Activated naive CD4-positive, alpha-beta T cell treated with anti-CD3 and anti-CD28 coated beads, Interleukin-2, amount 10 ng/mL, durations not matched to agents 7 days and 5 days (primary cell): ENCODE measurements at places on chromosomes 13 and 19.

DNA sequence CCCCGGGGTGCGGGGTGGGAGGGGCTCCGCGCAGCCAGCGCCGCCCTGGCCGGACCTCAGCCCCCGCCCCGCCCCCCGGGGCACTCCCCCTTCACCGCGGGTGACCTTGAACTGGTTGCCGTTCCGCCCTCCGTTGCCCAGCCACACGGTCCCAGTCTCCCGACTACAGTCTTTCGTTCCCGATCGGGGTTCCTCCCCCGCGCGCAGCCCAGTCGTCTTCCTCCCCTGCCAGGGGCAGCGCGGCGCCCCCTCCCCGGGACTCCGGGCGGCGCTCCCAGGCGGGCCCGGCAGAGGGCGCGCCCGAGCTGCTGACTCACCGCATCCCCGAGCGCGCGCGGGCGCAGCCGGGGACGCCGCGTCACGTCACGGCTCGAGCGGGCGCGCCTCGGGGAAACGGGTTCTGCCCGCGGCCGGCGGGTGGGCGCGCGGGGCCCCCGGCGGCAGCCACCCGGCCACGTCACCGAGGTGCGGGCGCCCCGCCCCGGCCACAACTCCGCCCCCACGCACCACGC lies 459 bp downstream of the MIDN start:
- peak; percentile 82 for DNase-seq

- peak; percentile 32 for DNase-seq
Observed at GRCh38 chr19:41261474-41262190, 2.5 kb upstream of the HNRNPUL1 start.

DNA sequence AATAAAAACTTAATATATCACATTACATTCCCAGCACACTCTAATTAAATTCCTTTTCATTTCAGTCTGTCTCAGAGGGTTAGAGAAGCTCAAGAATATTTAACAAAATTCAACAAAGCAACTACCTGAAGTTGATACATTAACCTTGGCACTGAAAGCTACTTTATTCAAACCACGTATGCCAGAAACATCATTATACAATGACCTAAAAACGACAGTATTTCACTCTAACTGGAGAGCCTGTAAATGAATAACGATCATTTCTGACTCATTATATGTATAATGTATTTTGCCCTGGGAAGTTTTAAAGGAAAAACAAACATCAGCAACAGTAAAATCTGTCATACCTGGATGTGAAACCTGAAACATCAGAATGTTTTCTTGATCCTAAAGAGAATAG lies 270.1 kb downstream of the SLITRK5 start:
- DNase-seq, result no peak

- no peak for DNase-seq
Observed at GRCh38 chr13:44447783-44448321, 74.2 kb downstream of the SERP2 start.

DNA sequence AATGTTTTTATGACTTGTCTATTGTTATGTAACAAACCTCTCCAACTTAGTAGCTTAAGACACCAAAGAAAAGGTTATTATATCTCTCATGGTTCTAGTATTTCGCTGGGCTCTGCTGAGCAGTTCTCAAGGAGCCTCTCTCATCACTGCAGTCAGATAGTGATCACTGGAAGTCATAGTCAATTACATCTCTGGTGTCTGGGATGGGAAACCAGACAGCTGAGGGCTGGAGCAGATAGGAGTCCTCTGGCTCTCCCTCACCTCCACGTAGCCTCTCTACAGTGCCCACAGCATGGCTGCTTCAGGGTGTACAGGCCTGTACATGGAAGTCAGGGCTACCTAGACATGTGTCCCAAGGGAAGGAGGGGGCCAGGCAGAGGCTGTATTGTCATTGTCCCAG lies 507.5 kb downstream of the MYO16 start:
- no peak for DNase-seq

DNA sequence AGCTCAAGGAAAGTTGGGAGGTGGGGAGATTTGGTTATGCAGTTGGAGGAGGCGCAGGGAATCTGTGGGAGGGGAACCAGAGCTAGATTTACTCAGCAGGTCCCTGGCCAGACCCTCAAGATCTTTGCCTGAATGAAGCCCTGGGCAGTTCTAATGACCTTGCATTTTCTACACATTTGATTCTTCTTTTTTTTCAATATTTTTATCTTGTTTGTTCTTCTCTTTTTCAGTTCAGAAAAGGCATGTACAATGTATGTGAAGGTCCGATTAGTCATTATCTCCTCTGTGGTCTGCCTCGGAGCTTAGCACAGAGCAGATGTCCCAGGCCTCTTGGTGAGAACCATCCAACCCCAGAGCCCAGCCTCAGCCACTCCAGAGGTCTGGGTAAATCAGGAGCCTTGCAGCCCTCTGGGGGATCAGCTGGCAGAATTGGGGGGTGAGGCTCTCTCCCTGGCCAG lies 24.2 kb downstream of the SERP2 start:
- DNase-seq, result no peak

DNA sequence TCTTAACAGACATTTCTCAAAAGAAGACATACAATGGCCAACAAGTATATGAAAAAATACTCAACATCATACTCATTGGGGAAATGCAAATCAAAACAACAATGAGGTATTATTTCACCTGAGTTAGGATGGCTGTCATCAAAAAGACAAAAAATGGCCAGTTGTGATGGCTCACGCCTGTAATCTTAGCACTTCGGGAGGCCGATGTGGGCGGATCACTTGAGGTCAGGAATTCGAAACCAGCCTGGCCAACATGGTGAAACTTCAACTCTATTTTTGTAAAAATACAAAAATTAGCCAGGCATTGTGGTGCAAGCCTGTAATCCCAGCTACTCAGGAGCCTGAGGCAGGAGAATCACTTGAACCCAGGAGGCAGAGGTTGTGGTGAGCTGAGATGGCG lies 22.0 kb downstream of the CEACAM16 start:
- no peak for DNase-seq

DNA sequence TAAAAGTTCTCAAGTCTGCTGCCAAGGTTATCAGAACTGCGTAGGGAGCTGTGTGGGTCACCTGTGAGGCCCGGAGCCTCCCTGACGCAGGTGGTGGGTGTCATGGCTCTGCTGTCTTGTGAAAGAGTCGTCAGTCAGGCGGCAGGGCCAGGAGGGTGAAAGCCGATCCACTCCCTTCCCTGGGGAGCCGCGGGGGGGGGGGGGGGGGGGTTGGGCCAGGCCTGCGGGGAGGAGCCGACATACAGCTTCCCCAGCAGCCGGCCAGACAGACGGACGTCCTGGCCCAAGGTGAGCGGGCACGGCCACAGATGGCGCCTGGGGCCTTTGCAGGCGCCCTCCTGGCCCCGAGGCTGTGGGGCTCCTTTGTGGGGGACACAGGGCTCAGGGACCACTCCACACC lies 12.4 kb downstream of the SBNO2 start:
- no peak for DNase-seq

DNA sequence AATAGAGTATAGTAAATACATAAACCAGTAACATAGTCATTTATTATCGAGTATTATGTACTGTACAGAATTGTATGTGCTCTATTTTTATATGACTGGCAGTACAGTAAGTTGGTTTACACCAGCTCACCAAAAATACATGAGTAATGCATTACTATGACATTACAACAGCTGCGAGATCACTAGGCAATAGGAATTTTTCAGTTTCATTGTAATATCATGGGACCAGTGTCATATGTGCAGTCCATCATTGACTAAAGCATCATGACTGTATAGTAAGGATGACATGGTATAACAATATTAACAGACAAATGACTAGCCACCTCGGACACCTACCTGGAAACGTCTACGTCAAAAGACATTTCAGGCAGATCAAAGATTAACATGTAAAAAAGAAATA lies 33.6 kb downstream of the ATP7B start:
- no peak for DNase-seq

DNA sequence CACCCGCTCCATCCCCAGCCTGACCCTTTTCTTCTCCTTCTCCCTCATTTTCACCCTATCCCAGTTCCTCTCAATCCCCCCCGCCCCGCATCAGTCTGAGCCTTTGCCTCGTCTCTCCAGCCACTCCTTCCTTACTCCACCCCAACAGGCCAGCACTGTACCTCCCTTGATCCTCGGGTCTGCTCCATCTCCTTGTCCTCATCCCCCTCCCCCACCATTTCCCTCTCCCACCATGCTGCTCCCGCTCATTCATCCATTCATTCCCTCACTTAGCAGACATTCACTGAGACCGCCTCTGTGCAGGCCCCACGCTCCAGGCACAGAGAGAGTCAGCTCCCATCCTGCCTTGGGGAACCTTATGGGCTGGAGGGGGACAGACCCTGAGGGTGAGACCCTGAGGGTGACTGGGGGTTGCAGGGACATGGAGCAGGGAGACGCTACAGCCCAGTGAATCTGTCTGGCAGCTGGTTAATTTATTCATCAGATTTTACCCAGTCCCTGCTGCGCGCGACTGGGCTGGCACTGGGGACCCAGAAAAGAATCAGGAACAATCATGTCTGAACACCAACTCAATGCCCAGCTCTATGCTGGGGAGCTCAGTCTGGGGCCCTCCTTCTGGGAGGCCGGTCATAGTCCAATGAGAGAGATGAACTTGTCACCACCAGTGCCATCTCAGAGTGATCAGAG lies 881 bp downstream of the ARHGAP33 start:
- no peak for DNase-seq

DNA sequence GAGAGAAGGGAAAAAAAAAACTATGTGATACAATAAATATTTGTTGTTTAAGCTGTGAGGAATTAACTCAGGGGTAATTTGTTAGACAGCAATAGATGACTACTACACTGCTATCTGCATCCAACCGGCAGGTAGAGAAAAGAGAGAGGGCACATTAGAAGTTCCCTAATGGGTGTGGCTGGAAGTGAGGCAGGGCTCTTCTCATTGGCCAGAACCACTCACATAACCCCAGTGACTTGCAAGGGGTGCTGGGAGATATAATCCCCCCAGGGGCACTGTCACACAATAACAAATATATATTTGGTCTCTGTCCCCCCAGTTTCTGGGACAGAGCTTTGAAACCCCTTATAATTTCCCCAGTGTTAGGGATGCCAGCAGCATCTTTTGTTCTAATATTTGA lies 24.3 kb downstream of the FGF21 start:
- no peak for DNase-seq

- no peak for DNase-seq
Observed at GRCh38 chr19:54459282-54460229, 4.0 kb downstream of the LENG9 start.

DNA sequence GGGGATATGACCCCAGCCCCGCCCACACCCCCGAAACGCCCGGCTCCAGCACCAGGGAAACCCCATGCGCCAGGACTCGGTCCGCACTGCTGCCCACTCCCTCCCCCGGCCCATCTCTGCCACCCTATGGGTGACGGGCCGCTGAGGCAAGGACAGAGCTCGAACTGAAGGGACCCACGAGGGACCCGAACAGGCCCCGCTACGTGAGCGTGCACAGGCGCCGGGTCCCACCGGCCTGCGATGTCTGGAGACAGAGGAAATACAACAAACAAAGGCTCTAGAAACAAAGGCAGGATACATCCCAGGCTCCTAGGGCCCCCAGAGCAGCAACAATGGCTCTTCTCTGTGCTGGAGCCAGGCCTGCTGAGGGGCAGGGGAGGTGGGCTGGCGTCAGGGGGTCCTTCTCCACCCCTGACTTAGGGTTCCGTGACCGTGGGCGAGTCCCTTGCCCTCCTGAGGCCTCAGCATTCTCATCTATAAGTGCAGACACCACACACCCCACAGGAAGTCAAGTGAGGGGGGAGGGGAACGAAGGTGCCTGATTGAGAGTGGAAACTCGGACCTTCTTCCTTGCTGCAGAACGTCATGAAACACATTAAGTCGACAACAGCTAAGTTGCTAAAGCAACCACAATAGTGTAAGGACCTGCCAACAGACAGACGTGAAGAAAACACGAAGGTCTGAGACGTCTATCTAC lies 3.1 kb downstream of the ABHD17A start:
- DNase-seq, result peak; percentile 86

DNA sequence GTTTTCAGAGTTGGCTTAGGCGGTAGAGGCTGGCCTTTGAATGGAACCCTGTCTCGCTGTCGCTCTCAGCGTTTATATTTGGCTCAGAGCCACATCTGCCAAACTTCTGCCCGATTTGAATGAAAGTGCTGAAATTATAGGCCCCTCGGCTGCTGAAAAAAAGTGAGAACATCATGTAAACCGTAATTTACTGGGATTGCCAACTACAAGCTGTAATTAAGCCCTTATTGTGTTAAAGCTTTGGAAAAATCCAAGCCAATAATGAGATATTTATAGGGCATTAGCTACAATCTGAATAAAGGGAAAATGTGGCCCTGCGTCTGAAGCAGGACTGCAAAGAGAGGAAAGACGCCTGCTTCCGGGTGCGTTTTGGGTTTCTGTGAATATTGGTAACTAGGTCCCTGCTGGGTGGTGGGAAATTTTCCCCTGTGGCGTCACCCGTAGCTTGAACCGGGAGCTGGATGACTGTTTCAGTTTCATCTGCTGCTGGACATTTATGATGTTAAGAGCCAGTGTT lies 9.9 kb downstream of the DNM2 start:
- DNase-seq, result no peak

DNA sequence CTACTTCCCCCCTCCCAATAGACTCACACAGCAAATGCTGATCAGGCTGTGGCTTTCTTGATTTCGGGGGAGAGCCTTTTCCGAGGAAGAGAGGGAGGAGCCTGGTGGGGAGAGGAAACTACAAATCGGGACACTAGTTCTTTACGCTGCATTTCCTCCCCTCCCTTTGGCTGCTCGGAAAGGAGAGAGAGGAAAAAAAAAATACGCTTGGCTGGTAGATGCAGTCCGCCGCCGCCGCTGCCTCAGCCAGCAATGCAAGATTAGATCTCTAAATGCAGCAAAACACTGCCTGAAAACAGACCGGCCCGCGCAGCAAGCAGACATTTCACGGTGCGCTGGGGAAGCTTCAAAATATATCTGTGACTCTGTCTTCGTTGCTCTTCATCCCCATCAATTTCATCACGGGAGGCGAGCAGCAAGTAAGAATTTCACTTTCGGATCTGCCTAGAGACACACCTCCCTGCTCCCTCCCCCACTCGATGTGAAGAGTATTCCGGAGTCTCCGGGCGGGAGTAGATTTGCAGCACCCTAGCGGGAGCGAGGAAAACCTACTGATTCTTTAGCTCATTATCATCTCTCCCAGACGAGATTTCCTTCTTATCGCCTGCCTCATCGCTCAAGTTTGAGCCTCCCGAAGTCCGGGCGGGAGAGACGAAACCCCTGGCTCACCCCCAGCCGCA lies at the start of gene PCDH17:
Gene PCDH17 (plus strand): TSS at position 149 of the 680 bp plus-strand sequence. CDS start 803 bp downstream, outside the sequence.
- DNase-seq, result peak; percentile 38

- DNase-seq, result no peak
Observed at GRCh38 chr13:106276876-106277275, 258.6 kb downstream of the EFNB2 start.

DNA sequence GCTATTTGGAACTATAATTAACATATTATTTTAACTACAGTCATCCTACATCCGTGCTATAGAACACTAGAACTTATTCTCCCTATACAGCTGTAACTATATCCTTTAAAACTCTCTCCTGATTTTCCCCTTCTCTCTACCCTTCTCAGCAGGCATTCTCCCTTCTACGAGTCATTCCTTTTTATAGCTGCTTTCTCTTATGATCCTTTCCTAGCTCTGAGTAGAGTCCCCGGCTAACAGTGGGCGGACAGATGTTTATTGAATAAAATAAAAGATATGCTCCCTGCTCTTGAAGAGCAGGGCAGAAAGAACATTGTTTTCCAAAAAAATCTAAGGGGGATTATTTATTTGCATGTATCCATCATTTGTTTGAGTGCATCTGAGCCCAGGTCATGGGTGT lies 246.5 kb upstream of the TMTC4 start:
- DNase-seq, result no peak

- no peak for DNase-seq
Observed at GRCh38 chr19:31387717-31388301, 38.6 kb upstream of the TSHZ3 start.
